ENCODE measurements at places on chromosomes 7 and 10. TPM values are rescaled to one million over a fixed set of nuclear protein-coding genes. Genes with fewer than 3 reads are reported as not detected.

Gene GIMAP8
- total RNA-seq = 9.4 TPM

Gene MYO3A
- total RNA-seq = not detected

DNA sequence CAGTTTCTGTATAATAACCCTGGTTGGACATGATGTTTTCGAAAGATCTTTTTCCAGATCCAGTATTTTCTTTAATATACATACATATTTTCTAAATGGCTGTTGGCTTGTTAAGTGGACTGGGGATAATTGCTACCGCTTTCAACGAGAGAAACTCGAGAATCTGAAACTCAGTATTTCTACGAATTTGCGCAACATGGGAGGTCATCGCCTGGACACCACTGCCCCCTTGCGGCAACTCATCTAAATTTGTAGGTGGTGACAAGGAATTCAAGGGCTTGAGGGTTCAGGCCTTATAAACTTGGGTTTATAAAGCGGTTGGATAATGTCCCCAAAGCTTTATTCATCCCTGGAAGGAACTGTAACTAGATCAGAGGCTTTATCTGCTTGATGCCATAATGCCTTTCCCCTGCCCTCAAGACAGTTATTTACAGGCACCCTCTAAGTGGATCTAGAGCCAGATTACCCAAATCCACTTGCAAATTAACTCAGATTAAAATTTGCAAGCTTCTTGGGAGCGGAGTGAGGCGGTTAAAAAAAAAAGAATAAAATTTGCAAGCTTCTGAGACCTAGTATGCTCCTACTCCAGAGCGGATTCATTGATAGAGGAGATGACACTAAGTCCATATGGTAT is 21.3 kb upstream of the KCNK18 start:
- peaks cover 31% of the 10 kb centered on the region for H3K27me3 ChIP-seq
- DNase-seq = peak; percentile 45
- no peak overlapping the region for H3K27ac ChIP-seq
- peaks cover 19% of the 10 kb centered on the region for H3K4me1 ChIP-seq
- no peaks in the 10 kb centered on the region for H3K36me3 ChIP-seq

DNA sequence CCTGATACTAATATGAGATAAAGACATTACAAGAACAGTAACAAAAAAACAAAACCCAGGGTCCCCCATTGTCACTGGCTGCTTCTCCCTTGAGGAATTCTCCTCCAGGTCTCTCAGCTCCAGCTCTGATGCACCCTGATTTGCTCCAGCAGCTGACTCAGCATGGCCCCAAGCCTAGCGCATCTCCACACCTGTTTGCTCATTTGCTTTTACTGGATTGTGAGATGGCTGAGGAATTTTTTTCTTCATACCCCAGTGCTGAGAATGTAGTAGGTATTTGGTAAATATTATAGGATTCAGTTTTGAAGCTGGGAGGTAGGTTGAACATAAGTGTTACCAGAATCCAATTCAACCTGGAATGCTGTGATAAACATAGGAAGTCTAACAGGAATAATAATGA is 171.9 kb downstream of the PKD1L1 start:
- H3K36me3 ChIP-seq = no peaks in the 10 kb centered on the region
- H3K4me3 ChIP-seq = no peak overlapping the region
- no peak for DNase-seq
- no peak overlapping the region for H3K27ac ChIP-seq

DNA sequence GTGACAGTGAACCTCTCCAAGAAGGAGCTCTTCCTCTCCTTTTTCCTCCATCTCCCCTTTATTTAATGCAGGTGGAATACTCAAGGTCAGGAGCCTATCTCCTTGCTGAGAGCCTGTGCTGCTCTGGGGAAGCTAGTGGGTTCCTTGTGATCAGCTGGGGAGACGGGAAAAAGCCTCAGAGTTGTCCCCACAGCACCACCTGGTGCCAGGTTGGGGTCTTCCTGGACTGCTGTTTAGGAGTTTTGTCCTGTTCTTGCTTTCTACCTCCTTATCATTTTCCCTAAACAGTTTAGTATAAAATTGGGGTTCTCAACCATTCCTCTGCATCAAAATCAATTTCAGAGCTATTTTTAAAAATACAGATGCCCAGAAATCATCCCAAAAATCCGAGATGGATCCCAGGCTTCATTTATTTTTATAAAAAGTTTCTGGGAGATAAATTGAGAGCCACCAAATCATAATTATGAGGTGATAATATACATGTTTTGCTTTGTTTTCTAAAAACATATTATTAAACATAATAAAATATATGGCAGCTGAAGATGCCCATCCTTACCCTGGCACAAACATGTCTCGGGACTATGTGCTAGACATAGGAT is 44.3 kb downstream of the MACC1 start:
- H3K27ac ChIP-seq = no peak overlapping the region
- no peaks in the 10 kb centered on the region for H3K27me3 ChIP-seq
- H3K4me1 ChIP-seq = no peaks in the 10 kb centered on the region
- DNase-seq = no peak
- H3K36me3 ChIP-seq = no peaks in the 10 kb centered on the region

Gene PTPRN2
- total RNA-seq = 0.47 TPM

Gene GPC2
- 3.9 TPM for total RNA-seq

DNA sequence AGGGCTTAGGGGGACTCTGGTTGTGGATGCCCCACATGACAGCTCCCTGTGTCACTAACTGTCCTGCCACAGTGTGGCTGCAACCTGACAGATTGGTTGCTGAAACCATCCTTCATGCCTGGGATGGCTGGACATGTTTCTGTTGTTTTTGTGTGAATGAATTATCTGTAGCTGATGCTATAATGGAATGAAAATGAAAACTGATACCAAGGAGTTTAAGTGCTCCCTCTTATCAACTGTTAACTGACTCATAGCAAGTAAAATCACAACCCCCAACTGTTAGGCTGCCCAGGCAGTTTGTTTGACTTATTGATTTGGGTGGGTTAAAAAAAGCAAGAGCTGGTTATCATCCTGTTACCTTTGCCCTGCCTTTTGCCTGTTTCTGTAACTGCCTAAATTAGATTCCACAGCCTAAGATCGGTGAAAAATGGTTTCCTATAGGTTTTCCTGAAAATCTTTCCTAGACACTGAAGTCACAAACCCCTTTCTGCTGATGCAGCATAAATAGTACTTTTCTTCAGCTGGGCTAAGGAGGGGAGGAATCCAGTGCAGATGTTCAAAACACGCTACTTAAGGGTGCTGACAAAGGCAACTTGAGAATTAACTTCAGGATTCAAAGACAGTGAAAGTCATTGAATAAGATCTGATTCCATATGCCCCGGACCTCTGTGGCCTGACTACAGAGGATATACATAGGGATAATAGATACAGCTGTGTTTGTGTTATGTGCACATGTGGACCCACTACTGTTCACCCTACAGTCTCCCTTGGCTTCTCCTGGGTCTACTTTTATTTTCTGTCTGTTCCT is 5.7 kb downstream of the FRAT2 start:
- H3K27ac ChIP-seq = peak overlapping the region; percentile 15
- H3K4me1 ChIP-seq = peaks cover 63% of the 10 kb centered on the region
- peaks cover 15% of the 10 kb centered on the region for H3K36me3 ChIP-seq
- no peaks in the 10 kb centered on the region for H3K27me3 ChIP-seq
- no peak for DNase-seq
- no peak overlapping the region for H3K4me3 ChIP-seq

GRCh38 chr7:4198301-4198700 is 483.8 kb upstream of the FOXK1 start:
- H3K4me3 ChIP-seq = no peak overlapping the region
- DNase-seq = no peak
- no peaks in the 10 kb centered on the region for H3K4me1 ChIP-seq

DNA sequence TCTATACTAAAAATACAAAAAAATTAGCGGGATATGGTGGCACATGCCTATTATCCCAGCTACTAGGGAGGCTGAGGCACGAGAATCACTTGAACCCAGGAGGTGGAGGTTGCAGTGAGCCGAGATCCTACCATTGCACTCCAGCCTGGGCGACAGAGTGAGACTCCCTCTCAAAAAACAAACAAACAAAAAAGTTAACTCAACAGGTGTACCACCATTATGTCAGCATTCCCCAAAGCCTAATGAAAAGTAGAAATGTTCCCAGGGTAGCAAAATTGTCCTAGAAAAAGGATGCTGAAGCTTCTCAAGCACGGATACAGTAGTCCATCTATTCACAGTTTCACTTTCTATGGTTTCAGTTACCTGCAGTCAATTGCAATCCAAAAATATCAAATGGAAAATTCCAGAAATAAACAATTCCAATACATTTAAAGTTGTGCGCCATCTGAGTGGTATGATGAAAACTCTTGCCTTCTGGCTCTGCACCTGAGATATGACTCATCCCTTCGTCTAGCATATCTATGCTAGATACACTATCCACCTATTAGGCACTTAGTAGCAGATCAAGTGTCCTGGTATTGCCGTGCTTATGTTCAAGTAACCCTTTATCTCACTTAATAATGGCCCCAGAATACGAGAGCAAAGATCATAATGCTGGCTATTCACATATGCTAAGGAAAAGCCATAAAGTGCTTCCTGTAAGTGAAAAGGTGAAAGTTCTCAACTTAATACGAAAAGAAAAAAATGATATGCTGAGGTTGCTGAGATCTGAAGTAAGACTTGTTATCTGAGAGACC is 37.2 kb upstream of the SLC35G1 start:
- H3K4me3 ChIP-seq = no peak overlapping the region
- H3K27me3 ChIP-seq = peaks cover 4% of the 10 kb centered on the region
- no peak for DNase-seq
- H3K27ac ChIP-seq = no peak overlapping the region

DNA sequence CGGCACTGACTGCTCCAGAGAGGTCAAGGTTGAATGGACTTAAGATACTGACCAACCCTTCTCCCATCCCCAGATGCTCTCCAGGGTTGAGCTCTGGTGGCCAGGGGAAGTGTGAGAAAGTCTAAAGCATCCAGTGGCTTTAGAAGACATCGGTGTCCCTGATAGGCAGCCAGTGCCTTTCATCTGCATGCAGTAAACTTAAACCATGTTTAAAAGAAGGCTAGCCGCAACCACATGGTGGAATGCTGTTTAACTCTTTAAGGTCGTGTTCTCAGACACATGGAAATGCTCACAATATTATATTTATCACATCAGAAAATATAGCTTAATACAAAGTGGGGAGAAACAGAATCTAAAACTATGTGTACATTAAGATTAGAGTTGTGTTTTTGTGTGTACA is 137.0 kb downstream of the CNNM2 start:
- DNase-seq = no peak
- peaks cover 4% of the 10 kb centered on the region for H3K36me3 ChIP-seq
- no peaks in the 10 kb centered on the region for H3K27me3 ChIP-seq
- peaks cover 25% of the 10 kb centered on the region for H3K4me1 ChIP-seq

Gene SLC29A3
- 6.8 TPM for total RNA-seq

Gene RAMP3
- total RNA-seq = not detected

- no peak for DNase-seq
- no peak overlapping the region for H3K27ac ChIP-seq
- H3K4me1 ChIP-seq = peaks cover 4% of the 10 kb centered on the region
- H3K36me3 ChIP-seq = no peaks in the 10 kb centered on the region
These were observed 14.7 kb downstream of the SH3PXD2A start for GRCh38 chr10:103840740-103841070.

Gene SDK1
- 0.15 TPM for total RNA-seq

Gene SYT15B
- total RNA-seq = 0.15 TPM

Gene SCART1
- total RNA-seq = 1.5 TPM

GRCh38 chr7:108363659-108364058 is 92.6 kb downstream of the NRCAM start:
- no peaks in the 10 kb centered on the region for H3K36me3 ChIP-seq
- no peaks in the 10 kb centered on the region for H3K4me1 ChIP-seq
- H3K4me3 ChIP-seq = no peak overlapping the region

DNA sequence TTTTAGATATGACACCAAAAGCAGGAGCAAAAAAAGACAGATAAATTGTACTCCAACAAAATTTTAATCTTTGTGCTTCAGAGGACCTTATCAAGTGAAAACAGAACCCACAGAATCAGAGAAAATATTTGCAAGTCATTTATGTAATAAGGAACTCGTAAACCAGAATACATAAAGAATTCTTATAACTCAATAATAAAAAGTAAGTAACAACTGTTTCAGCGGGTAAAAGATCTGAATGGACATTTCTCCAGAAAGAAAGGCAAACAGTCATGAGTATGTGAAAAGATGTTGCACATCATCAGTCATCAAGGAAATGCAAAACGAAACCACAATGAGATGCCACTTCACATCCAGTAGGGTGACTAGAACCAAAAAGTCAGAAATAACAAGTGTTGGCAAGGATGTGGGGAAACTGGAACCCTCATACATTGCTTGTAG is 167.7 kb upstream of the KCTD7 start:
- no peak overlapping the region for H3K4me3 ChIP-seq
- peaks cover 17% of the 10 kb centered on the region for H3K4me1 ChIP-seq
- no peak overlapping the region for H3K27ac ChIP-seq
- DNase-seq = no peak
- peaks cover 8% of the 10 kb centered on the region for H3K36me3 ChIP-seq

DNA sequence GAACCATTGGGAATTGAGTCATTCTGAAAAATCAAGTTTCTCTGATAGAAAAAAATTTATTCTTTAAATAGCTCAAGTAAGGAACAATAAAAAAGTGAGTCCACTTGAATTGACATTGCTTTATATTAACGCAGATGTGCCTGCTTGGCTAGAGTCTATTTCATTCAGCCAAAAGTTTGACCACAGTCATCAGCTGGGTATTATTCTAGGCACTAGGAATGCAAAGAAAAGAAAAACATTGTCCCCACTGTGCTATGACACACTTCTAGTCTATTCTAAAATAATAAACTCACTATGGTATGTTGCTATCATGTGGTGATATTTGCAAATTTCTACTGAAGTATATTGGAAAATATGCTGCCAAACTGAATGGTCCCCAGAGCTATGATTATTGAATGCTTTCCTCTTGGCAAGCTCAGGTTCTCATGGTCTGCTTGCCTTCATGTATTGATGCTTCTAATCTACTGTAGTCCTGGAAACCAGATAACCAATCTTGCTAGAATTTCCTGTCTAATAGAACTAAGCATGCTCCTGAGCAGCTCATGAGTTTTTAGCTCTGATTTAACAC is 8.3 kb downstream of the SFRP4 start:
- H3K4me3 ChIP-seq = no peak overlapping the region
- no peak for DNase-seq
- no peaks in the 10 kb centered on the region for H3K4me1 ChIP-seq
- no peak overlapping the region for H3K27ac ChIP-seq
- no peaks in the 10 kb centered on the region for H3K36me3 ChIP-seq
- peaks cover 10% of the 10 kb centered on the region for H3K27me3 ChIP-seq

Gene ASB15
- total RNA-seq = not detected

- H3K4me1 ChIP-seq = no peaks in the 10 kb centered on the region
- no peak overlapping the region for H3K27ac ChIP-seq
- DNase-seq = no peak
These were observed 348.9 kb downstream of the PTPRN2 start for GRCh38 chr7:158238616-158239289.

Gene MKI67
- 159 TPM for total RNA-seq

GRCh38 chr7:28298870-28299518 is 113.3 kb upstream of the CREB5 start:
- no peaks in the 10 kb centered on the region for H3K36me3 ChIP-seq
- DNase-seq = no peak
- no peak overlapping the region for H3K27ac ChIP-seq
- peaks cover 17% of the 10 kb centered on the region for H3K27me3 ChIP-seq
- H3K4me1 ChIP-seq = no peaks in the 10 kb centered on the region

Measured in activated T-helper 1 cell treated with anti-CD3 and anti-CD28 coated beads, Interleukin-12 subunit alpha, Interleukin-12 subunit beta, Interleukin-2, Interleukin-4 antibody, amounts not matched to agents 30 ng/mL and 10 ng/mL and 1 ng/mL, durations not matched to agents 14 hours and 24 hours and 36 hours (primary cell).